ENCODE measurements at places on chromosomes 2 and 18. TPM values are rescaled to one million over a fixed set of nuclear protein-coding genes. Genes with fewer than 3 reads are reported as not detected.

- no peak for DNase-seq
These were observed 548 bp upstream of the FBLN7 start for GRCh38 chr2:112137516-112138158.

GRCh38 chr2:119142824-119143223 lies 15.7 kb downstream of the C1QL2 start:
- no peak for DNase-seq

DNA sequence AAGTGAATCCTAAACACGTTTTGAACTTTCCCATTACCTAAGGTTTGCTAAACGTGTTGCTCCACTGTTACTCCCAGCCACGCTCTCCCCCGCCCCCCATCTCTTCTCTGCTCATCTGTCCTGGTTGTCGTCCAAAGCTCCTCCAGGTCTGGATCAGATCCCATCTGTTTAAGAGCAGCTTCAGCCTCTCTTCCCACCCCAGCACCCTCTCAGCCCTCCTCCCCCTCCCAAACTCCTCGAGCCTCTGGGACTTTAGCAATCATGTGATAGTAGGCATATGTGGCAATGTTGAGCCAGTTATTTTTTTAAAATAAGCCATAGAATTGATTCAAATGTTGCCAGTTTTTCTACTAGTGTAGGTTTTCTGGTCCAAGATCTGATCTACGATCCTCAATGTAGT lies 20.0 kb upstream of the LPIN1 start:
- DNase-seq, result no peak

GRCh38 chr2:80102026-80102425 lies 202.5 kb downstream of the LRRTM1 start:
- DNase-seq, result no peak

HAAO gene
- total RNA-seq, result 15.0 TPM

MAPK4 gene
- 26.8 TPM for total RNA-seq

SKOR2 gene
- not detected for total RNA-seq

Data from posterior vena cava (tissue), 2 donors.